ENCODE measurements at places on chromosomes 6 and 20.

GRCh38 chr6:117079951-117080350, 185.4 kb upstream of the VGLL2 start:
- no peak for DNase-seq

GRCh38 chr6:157763129-157763903, 59.7 kb upstream of the SNX9 start:
- peak; percentile 99 for DNase-seq

DNA sequence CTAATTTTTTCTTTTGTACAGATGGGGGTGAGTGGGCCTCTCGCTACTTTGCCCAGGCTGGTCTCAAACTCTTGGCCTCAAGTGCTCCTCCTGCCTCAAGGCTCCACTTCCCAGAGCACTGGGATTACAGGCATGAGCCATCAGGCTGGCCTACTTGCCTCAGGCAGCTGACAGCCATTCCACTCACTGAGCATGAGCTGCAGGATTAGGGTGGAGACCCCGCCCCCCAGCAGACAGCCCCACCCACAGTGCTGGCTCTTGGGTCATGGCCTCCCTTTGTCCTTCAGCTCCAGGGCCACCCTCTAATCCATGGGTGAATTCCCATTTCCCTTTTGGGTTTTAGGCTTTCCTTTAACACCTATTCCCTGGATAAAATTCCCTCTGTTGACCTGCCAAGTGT, 82.1 kb downstream of the BFSP1 start:
- no peak for DNase-seq

- no peak for DNase-seq
Measured at GRCh38 chr6:75926293-75927168, 145.9 kb downstream of the IMPG1 start.

GRCh38 chr6:16956361-16956760, 145.5 kb upstream of the STMND1 start:
- no peak for DNase-seq

DNA sequence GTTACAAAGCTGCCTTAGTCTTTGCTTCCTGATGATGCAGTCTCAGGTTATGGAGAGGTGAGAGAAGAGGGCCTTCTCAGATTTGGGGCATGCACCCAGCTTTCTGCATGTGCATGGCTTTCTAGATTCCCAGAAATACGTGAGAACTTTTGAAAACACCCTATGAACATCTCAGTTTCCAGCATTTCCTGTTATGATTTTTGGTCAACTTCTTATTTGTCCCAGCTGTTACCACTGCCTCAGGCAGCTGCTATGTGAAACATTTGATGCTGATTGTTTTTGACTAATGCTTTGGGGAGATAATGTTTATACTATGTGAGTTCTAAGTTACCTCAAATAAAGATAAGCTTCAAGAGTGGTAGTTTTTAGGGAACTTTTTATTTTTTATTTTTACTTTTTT, 9.5 kb upstream of the SNAP25 start:
- DNase-seq: no peak

DNA sequence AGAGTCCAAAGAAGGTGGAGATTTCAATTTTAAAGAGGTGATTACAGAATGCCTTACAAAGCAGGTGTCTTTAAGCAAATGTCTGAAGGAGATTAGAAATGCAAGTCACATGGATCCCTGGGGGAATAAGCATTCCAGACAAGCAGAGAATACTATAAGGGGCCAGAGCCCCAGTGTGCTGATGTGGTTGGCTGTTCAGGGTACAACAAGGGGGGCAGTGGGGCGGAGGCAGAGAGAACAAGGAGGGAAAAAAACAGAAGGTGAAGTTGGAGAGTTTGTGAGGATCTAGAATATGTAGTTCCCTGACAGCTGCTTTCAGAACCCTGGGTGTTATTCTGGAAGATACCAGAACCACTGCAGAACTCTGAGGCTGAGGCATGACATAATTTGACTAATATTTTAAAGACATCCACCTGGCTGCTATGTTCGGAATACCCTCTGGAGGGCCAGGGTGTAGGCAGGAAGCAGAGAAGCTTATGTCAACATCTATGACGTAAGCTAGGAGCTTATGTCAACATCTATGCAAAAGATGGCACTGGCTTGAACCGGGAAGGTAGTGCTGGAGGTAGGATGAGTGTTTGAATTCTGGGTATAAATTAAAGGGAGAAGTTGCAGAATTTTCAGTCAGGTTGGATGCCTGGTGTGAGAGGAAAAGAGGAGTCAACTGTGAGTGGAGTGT, 276.3 kb upstream of the AGPAT4 start:
- DNase-seq: peak; percentile 42

GRCh38 chr20:4091490-4092479, 76.4 kb upstream of the RNF24 start:
- DNase-seq: no peak

GRCh38 chr20:43936805-43937204, 22.2 kb downstream of the TOX2 start:
- no peak for DNase-seq
